ENCODE measurements at places on chromosomes 5 and 9. TPM values are rescaled to one million over a fixed set of nuclear protein-coding genes. Genes with fewer than 3 reads are reported as not detected.

GRCh38 chr5:40141896-40142295, 537.8 kb upstream of the PTGER4 start:
- DNase-seq, result no peak

DNA sequence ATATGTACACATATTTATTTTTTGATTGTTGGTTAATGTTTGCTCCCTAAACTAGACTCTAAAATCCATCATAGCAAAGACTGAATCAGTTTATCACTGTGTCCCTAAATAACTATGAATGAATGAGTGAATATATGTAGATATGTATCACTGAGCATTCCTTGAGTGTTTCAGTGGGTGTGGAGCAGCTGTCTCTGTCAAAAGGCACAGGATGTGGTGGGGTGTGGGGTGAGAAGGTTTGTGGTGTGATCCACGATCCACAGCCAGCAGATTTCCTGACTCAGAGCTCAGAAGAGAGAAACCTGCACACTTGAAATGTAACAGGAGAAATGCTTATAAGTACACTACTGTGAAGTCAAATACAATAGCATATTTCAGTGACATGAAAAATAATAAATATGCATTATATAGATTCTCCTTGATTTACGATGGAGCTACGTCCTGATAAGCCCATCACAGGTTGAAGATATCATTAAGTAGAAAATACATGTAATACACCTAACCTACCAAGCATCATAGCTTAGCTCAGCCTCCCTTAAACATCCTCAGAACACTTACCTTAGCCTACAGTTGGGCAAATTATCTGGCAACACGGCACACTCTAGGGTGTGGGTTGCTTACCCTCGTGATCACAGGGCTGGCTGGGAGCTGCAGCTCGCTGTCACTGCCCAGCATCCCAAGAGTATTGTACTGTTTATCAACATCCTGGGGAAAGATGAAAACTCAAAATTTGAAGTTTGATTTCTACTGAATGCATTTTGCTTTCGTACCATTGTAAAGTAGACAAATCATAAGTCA, 287.0 kb downstream of the GAS1 start:
- no peak for DNase-seq

GRCh38 chr9:132141344-132141947, 20.4 kb upstream of the NTNG2 start:
- DNase-seq, result no peak

DNA sequence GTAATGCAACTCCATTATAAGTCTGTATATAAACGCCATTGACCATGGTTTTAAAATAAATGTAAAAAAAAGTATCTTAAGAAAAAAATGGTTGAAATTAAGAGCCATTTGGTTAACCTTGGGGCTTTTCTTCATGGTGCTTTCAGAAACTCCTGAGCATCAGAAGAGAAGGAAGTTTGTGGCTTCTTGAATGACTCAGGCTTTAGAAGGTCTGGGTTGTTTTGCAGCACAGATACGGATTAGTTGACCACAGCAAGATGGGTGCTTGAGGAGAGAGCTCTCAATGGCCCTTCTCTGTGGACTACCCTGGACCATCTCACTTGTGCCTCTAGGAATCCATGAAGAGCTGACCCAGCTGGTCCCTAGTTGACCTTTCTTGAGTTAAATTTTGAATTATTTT, 189.5 kb downstream of the TMEM38B start:
- no peak for DNase-seq

TMEM174 gene
- not detected for total RNA-seq

ARSB gene
- total RNA-seq, result 11.0 TPM

Measured in left ventricle myocardium superior (tissue), 1 donor.